Keratinocyte (primary cell): ENCODE measurements at places on chromosomes 7 and 10.

DNA sequence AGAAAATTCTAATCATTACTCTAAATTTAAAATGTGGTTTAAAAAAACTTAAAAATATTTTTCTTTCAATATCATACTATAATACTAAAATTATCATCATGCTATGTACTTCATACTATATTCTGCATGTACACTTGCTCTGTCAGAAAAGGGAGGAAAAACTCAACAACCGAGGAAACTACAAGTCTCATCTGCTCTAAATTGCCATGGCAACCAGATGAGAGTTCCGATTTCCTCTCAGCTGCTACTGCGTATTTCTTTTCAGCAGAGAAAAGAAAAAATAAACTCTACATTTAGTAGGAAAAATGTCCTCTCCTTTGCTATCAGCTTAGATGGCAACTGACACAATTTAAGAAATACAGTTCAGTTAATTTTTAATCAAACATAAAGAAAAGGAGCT lies 178.9 kb downstream of the SRPK2 start:
- DNase-seq = no peak

GRCh38 chr10:79905322-79906314 lies 43.3 kb downstream of the SFTPD start:
- no peak for DNase-seq

GRCh38 chr10:28300027-28300426 lies 2.8 kb downstream of the MPP7 start:
- DNase-seq = peak; percentile 4

DNA sequence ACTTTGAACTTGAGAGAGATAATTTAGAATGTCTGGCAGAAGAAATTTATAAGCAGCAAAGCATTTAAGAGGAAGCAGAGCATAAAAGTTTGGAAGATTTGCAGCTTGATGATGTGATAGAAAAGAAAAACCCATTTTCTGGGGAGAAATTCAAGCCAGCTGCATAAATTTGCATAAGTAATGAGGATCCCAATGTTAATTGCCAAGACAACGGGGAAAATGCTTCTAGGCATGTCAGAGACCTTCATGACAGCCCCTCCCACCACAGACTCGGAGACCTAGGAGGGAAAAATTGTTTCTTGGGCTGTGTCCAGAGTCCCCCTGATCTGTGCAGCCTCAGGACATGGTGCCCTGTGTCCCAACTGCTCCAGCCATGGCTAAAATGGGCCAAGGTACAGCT lies 263.6 kb upstream of the POT1 start:
- DNase-seq = no peak

GRCh38 chr7:102319671-102320070 lies 33.0 kb downstream of the SH2B2 start:
- DNase-seq = no peak

- no peak for DNase-seq
Observed at GRCh38 chr10:70890917-70891431, 2.6 kb upstream of the PCBD1 start.

DNA sequence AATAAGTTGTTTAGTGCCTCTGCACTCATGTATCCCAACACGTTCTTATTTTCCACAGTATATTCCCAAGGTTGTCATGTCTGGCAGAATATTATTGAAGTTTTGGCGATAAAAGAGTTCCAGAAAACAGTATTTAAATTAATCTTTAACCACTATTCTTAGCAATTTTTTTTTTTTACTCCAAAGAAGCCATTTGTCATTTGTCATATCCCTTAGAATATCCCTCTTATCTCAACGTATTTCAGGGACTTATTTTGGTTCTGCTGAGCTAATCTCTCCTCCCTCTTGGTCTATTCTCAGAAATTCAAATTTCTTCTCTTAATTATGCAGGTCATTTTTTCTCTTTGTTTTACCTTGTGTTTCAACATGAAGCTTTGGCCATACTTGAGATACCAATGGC lies 643.4 kb downstream of the ANKRD7 start:
- no peak for DNase-seq

GRCh38 chr7:66626331-66626934 lies 2.2 kb upstream of the KCTD7 start:
- DNase-seq = peak; percentile 28

- no peak for DNase-seq
Observed at GRCh38 chr10:86960003-86960862, 1.8 kb downstream of the SNCG start.

DNA sequence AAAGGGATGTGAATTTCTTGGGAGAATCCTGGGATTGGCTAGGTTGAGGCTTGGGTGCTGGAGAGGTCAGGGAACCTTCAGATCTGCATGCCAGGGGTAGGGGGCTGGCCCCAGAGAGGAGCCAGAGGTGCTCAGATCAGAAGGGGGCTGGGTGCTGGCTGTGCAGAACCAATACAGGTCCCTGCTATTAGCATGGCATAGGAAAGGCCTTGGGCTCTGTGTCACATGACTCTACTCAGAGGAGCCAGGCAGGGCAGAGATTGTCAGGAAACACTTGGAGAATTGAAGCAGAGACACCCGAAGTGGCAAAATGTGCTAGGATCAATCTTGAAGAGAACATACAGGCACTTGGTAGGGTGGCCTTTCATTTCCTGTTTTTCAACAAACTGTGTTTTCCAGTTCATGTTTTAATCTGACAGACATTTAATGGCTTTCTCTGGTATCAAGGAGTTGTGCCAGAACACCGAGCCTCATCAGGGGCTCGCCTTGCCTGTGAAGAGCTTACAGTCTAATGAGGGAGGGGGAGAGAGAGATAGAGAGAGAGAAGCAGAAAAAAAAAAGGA lies 498.9 kb downstream of the RPS24 start:
- DNase-seq = no peak

- no peak for DNase-seq
Observed at GRCh38 chr7:130894909-130895750, 161.1 kb upstream of the KLF14 start.

- no peak for DNase-seq
Observed at GRCh38 chr7:1256621-1257020, 23.9 kb downstream of the UNCX start.

- DNase-seq = no peak
Observed at GRCh38 chr10:16754765-16755164, 62.5 kb downstream of the RSU1 start.

DNA sequence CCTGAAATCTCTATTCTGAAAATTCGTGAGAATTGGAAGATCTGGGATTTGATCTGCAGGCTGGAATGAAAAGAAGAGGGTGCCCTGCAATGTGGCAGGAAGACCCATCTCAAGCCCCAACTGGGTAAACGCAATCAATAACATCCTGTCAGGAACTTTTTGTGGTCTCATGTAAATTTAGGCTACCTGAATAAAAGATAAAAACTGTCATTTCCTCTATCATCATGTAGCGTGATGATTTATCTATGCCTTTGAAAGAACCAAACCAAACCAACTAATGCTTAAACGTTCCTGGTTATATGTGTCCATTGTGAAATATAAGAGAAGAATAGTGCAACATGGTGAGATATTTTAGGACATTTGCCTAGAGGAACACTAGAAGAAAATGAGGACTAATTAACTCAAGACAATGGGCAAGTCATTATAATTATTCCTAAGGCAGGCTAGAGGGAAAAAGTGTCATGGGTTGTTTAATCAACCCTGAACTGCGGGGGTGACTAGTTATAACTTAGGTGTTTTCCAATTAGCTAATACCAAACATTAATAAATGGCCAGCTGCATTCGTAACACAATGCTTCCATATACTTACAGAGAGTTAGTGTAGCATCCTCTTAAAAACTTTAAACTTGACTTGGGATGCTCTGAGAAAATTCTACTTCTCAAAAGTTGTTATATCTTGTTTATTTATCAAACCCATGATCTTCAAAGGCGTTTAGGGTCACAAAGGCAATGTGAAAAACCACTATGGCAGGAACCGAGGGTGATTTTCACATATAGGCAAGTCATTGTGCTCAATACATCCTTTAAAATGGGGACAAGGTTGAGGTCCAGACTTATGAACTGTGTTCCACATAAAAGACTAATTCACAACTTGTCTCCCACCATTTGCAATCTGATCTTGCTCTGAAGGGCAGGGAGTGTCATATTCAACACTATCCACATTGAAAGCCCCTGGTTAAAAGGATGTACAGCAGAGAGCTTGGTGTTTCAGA lies 48.6 kb upstream of the ADO start:
- no peak for DNase-seq

DNA sequence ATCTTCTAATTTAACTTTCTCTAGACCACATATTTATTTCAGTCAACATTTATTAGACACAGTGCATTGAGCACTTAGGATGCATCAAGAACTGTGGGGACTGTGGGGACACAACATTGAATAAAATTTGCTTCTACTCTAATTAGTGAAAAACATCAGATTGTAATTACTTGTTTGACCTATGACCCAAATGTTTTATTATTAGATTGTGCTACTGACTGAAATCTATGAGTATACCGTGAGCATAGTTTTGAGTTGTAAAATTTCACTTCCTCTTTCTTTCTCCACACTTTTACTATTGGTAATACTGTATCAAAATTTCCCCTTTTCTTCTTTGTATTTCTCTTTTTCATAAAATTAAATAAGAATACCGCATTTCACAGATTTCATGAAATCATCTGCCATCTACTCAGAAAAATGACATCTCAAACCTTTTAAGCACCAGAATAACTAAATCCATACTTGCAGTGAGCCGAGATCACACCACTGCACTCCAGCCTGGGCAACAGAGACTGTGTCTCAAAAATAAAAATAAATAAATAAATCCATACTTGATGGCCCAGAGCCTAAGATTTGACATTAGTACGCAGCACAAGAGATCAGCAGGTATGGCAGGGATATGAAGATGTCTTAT lies 25.4 kb upstream of the INPP5F start:
- DNase-seq = no peak

DNA sequence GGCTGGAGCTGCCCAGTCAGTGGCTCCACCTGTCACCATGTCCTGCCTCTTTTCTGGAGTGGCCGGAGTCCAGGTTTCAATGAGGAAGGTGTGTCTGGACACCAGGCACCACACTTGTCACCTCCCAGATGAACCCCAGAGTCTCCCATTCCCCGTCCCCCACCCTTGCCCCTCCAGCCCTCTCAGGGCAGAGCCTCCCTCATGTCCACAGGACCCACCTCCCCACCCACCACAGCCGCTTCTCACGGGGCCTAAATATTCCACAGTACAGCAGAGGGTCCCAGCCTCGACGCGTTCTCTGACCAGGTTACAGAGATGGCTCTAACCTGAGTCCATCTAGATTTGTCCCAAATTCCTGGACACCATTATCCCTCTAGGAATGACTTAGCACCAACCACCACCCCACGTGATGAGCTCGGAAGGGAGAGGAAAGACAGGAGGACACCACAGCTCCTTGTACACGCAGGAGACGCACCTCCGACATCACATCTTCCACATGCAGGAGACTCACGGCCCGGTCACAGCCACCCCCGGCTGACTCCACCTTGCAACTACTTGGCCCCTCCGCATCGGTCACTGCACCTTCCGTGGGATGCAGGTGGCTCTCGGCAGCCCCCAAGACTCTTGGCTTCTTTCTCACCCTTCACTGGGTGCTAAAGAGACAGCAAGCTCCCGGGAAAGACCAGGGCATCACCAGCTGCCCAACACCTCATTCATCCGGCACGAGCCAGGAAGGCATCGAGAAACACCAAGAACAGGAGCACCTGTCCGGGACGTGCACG lies 560.2 kb downstream of the DNAJB6 start:
- no peak for DNase-seq

DNA sequence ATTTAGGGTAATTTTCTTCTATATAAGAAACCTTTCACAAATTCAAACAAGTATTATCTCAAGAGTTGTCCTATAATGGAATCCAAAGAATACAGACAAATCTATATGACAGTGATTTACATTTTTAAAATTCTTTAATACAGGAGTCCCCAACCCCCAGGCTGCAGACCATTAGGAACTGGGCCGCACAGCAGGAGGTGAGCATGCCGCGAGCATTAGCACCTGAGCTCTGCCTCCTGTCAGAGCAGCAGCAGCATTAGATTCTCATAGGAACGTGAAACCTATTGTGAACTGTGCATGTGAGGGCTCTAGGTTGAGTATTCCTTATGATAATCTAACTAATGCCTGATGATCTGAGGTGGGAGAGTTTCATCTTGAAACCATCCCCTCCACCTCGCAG lies 37.7 kb downstream of the SNX13 start:
- no peak for DNase-seq

DNA sequence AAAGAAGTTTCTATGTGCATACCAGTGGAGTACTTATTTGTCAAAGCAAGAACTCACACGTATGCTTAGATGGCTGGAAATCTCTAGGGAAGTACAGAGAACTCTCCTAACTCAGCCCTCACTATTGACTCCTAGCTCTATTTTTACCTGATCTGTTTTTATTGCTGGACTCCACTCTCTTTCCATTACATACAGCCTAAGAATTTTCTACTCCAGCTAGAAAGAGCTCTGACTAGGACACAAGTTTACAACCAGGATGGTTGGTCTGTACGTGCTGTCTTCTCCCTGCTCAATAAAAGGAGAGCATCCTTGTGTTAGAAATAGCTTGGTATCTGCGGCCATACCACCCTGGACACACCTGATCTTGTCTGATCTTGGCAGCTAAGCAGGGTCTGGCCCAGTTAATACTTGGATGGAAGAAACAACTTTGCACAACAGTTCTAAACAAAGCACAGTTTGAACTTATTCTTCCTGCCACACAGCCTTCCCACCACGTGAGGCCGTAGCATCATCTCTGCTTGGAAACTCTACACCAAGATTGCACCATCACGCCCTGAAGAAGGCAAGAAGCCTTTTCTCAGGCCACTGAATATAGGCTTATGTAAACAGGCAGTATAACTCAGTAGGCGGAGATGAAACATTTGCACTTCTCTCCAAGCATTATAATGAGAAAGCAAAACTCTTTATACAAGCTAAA lies 50.7 kb downstream of the KCNMA1 start:
- no peak for DNase-seq

DNA sequence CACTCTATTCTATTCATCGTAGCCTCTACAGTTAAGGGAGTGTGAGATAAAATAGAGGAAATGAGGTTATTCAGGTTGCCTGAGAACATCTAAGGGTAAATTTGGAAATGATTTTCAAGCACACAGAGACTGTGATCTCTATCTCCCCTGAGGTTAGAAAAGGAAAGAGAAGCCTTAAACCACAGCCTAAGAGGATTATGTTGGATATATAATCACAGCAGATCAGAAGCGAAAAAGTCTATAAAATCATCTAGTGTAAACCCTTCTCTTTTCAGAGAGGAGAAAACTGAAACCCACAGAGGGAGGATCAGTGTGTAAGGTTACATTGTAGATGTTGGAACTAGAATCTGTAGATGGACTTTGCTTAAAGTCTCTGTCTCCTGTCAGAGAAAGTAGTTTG lies 90.6 kb upstream of the SEMA3E start:
- no peak for DNase-seq

- no peak for DNase-seq
Observed at GRCh38 chr10:46018453-46019176, 11.8 kb downstream of the NCOA4 start.

GRCh38 chr7:92751902-92752901 lies 84.2 kb downstream of the CDK6 start:
- DNase-seq = no peak

- DNase-seq = no peak
Observed at GRCh38 chr7:48139459-48139858, 31.8 kb upstream of the ABCA13 start.
